Upper lobe of left lung (tissue), 6 donors: ENCODE measurements at places on chromosomes 16 and 17. TPM values are rescaled to one million over a fixed set of nuclear protein-coding genes. Genes with fewer than 3 reads are reported as not detected.

RBFOX1 gene
- total RNA-seq: not detected

GRCh38 chr16:81765111-81765919, 13.8 kb upstream of the PLCG2 start:
- H3K4me1 ChIP-seq: peaks cover 5% of the 10 kb centered on the region
- H3K27me3 ChIP-seq: no peaks in the 10 kb centered on the region
- no peak for DNase-seq

CPHXL2 gene
- total RNA-seq: not detected

TEX19 gene
- not detected for total RNA-seq

GRCh38 chr16:12395268-12395667, 408.4 kb downstream of the CPPED1 start:
- no peaks in the 10 kb centered on the region for H3K27me3 ChIP-seq
- no peak overlapping the region for H3K27ac ChIP-seq
- H3K4me3 ChIP-seq: no peak overlapping the region
- H3K4me1 ChIP-seq: no peaks in the 10 kb centered on the region

ZPBP2 gene
- not detected for total RNA-seq

- no peak overlapping the region for H3K27ac ChIP-seq
- H3K36me3 ChIP-seq: no peaks in the 10 kb centered on the region
- DNase-seq: no peak
- H3K27me3 ChIP-seq: no peaks in the 10 kb centered on the region
- peaks cover 6% of the 10 kb centered on the region for H3K4me1 ChIP-seq
- no peak overlapping the region for H3K4me3 ChIP-seq
Measured at GRCh38 chr17:41620583-41621434, 3.6 kb downstream of the KRT17 start.

KRT9 gene
- total RNA-seq: not detected

SLC52A1 gene
- total RNA-seq: 1.0 TPM

- DNase-seq: no peak
- no peaks in the 10 kb centered on the region for H3K27me3 ChIP-seq
- no peak overlapping the region for H3K27ac ChIP-seq
- H3K4me1 ChIP-seq: no peaks in the 10 kb centered on the region
- H3K36me3 ChIP-seq: no peaks in the 10 kb centered on the region
Measured at GRCh38 chr16:52450916-52451315, 96.0 kb downstream of the TOX3 start.

DNA sequence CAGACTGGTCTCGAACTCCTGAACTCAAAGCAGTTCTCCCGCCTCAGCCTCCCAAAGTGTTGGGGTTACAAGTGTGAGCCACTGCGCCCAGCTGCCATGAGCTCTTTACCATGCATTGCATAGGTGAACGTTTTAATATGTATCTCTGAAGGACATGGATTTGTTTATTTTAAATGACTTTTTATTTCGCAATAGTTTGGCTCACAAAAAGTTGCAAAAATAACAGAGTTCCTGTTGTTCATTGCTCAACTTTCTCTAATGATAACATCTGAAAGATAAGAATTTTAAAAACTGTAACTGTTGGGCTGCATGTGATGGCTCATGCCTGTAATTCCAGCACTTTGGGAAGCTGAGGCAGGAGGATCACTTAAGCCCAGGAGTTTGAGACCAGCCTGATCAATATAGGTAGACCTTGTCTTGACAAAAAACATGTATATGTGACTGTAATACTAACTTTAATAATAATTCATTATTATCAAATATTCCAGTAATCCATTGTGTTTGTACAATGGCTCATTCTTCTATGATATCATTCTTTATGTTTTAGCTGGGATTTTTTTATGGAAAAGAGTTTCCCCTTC, 80.1 kb downstream of the ABCC1 start:
- DNase-seq: no peak
- no peaks in the 10 kb centered on the region for H3K27me3 ChIP-seq
- H3K27ac ChIP-seq: peak overlapping the region; percentile 10

DNA sequence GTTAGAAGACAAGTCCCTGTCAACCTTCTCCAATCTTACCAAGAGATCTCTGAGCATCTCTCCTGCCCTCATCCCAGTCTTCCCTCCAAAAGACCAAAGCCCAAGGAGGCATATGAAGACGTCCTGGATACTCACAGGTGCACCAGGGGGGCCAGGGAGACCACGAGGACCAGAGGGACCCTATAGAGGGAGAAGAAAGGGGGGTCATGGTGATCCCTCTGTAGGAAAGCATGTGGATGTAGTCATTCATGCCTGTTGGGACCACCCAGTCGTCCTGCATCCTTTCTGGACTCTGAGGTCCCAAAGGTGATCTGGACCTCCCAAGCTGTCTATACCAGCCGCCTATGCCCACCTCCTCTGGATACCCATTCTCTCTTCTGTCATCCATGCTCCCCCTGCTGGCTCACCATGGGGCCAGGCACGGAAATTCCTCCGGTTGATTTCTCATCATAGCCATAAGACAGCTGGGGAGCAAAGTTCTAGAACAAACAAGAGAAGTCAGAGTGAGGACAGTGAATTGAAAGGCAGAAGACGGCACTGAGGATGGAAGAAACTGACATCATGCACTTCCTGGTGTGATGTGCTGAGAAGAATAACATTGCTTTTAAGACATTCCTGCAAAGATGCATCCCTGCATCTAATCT, 3.3 kb downstream of the COL1A1 start:
- H3K4me3 ChIP-seq: no peak overlapping the region
- H3K36me3 ChIP-seq: peaks cover 27% of the 10 kb centered on the region
- peaks cover 29% of the 10 kb centered on the region for H3K4me1 ChIP-seq
- no peaks in the 10 kb centered on the region for H3K27me3 ChIP-seq

- no peak for DNase-seq
- no peak overlapping the region for H3K27ac ChIP-seq
- no peaks in the 10 kb centered on the region for H3K27me3 ChIP-seq
- H3K4me3 ChIP-seq: no peak overlapping the region
Measured at GRCh38 chr17:41338961-41339485, 11.6 kb downstream of the KRT33A start.

- DNase-seq: no peak
- H3K4me3 ChIP-seq: no peak overlapping the region
- H3K27me3 ChIP-seq: no peaks in the 10 kb centered on the region
- H3K27ac ChIP-seq: no peak overlapping the region
- H3K36me3 ChIP-seq: no peaks in the 10 kb centered on the region
- peaks cover 8% of the 10 kb centered on the region for H3K4me1 ChIP-seq
Measured at GRCh38 chr16:1913327-1914083, 4.7 kb downstream of the HS3ST6 start.

KRTAP4-4 gene
- not detected for total RNA-seq
